ENCODE measurements at places on chromosomes 6 and 20. TPM values are rescaled to one million over a fixed set of nuclear protein-coding genes. Genes with fewer than 3 reads are reported as not detected.

Gene MAPK13
- total RNA-seq: 16.4 TPM

Gene HCRTR2
- not detected for total RNA-seq

Gene HTR1E
- not detected for total RNA-seq

Gene GPX5
- total RNA-seq: not detected

Gene RCAN2
- not detected for total RNA-seq

Gene ABHD16B
- 0.09 TPM for total RNA-seq

Gene CYP24A1
- total RNA-seq: not detected

Gene C20orf202
- total RNA-seq: not detected

Gene WTAP
- 104 TPM for total RNA-seq

Gene TLDC2
- 0.30 TPM for total RNA-seq

Gene SMPDL3A
- 24.1 TPM for total RNA-seq

Gene PGBD1
- total RNA-seq: 6.5 TPM

Gene ZNF831
- not detected for total RNA-seq

Gene MDFI
- 7.4 TPM for total RNA-seq

Gene LZTS3
- 3.0 TPM for total RNA-seq

Gene EEF1A2
- total RNA-seq: 3.9 TPM

Gene ACTL10
- total RNA-seq: 2.7 TPM

Data from smooth muscle cell of the umbilical artery (primary cell).